ENCODE measurements at places on chromosomes 7 and 10.

GRCh38 chr10:51023636-51024035 lies 50.7 kb upstream of the PRKG1 start:
- no peak for DNase-seq

- no peak for DNase-seq
Measured at GRCh38 chr7:34087892-34088891, 182.9 kb downstream of the BMPER start.

DNA sequence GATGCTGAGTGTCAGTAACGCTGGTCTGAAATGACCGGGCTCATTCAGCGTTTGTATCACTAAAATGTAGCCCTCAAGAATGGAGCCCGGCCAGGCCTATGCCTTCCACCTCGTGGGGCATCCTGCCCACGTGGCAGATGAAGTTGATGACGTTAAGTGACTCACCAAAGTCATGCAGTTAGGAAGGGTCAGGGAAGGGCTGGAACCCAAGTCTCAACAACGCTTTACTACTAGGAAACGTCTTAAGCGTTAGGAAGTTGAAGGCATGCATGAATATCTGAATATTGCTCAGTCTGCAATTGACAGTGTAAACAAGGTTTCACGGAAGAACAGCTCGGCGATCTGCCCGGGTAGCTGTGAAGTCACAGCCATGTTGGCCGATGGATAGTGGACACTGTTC lies 14.0 kb upstream of the UBE3C start:
- no peak for DNase-seq

- DNase-seq, result no peak
Measured at GRCh38 chr7:35723011-35723410, 28.1 kb upstream of the HERPUD2 start.

DNA sequence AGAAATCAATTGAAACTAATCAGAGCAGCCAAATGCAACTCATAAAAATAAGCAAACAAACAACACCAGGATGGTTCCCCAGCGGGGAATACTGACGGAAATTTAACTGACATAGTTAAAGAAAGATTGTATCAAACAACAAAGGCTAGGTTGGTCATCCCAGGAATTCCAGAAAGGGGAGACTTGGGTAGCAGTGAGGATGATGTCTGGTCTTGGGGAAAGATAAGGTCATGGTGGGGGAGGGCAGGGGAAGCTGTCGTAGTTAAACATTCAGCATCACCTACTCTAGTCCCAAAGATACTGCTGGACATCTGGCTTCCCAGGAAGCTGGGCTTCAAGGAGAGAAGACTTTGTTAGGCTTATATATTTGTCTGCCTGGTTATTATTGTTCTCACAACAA lies 50.4 kb downstream of the DYNC1I1 start:
- no peak for DNase-seq

- no peak for DNase-seq
Measured at GRCh38 chr10:49277973-49278372, 21.0 kb upstream of the C10orf71 start.
